WERI-Rb-1 (cell line): ENCODE measurements at places on chromosomes 3 and 15.
A peak's percentile ranks its signal among the peaks of the same experiment; 100 is the strongest.

DNA sequence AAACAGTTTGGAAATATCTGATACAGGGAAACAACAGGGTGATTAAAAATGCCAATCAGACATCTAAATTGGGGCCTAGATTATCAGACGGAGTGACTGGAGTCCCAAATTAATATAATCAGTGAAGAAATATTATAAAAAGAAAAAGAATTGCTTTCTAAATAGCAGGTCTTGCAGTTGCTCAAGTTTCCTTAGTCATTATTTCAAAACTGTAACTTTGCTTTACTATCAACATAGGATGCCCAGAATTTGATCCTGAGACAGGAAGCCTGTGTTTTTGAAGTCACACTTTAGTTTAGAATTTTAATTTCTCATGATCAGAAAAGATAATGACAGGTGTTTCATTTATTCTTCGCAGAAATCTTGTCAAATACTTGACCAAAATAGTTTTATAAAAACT lies 105.9 kb downstream of the IL1RAP start:
- no peak for DNase-seq

DNA sequence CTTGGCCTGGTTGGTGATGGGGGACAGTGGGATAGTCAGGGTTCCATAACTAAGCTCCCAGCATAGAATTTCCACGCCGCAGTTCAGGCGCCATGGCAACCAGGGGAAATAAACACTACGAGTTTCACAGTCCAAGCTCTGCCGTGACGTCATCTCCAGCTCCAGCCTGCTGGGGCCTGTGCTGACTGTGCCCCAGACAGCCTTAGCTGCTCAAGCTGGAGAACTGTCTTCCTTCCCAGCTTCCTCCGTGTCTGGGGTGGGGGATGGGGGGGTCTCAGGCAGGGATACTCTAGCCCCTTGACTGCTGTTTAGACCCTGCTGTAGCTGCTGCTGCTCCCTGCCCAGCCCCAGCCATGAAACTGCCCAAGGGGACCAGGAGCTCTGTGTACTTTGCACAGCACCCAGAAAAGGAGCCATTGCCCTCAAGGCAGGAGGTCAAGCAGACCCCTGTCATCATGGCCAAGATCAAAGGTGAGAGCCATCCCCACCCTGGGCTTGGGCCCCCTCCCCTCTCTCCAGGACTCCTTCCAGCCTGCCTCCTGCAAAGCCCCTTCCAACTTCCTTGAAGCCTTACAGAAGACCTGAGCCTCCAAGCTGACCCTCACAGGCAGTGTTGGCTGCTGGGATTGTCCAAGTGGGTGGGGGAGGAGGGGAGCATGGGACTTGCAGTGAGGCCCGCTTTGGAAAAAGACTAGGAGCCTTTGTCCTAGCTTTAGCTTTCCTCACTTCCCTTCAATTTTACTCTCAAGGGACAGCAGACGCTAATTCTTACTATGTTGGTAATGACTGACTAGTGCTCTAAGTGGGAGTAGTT lies 11.4 kb upstream of the CSPG4 start:
- peak; percentile 43 for DNase-seq

GRCh38 chr3:66934725-66935124 lies 63.4 kb upstream of the KBTBD8 start:
- DNase-seq = no peak

- DNase-seq = no peak
Observed at GRCh38 chr15:44298878-44299277, 10.4 kb downstream of the GOLM2 start.

DNA sequence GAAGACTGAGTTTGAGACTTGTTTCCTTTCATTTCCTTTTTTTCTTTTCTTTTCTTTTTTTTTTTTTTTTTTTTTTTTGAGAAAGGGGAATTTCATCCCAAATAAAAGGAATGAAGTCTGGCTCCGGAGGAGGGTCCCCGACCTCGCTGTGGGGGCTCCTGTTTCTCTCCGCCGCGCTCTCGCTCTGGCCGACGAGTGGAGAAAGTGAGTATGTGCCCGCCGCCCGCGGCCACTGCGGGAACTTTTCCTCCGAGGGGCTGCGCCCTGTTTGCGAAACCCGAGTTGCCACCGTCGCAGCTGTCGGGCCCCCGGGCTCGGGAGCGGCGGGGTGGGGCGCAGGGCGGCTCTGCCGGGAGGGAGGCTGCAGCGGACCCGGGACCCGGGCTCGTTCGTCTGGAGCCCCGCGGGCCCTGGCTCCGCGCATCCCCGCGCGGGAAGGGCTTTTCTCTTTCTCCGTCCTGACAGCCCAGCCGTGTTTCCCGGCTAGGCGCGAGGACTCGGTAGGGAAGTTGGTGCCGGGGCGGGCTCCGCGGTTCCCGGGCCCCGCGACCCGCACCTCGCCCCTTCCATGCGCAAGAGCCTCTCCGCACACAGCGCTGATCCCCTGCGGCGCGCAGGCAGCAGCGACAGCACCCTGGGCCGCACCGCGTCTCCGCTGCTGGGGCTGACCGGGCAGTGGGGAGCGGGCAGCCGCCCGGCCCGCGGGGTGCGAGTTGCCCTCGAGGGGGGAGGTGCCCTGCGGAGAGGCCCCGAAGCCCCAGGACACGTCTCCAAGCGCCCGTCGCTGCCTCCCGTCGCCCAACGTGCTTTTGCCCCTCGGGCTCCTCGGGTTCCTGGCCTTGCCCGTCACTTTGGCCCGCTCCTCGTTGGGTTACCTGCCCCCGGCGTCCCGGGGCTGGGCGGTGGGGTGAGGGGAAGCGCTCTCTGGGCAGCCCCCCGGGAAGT lies 1.4 kb downstream of the IGF1R start:
- DNase-seq = peak; percentile 37

GRCh38 chr3:81249540-81250029 lies 511.9 kb downstream of the GBE1 start:
- DNase-seq = no peak

GRCh38 chr3:30989276-30990030 lies 95.0 kb upstream of the GADL1 start:
- DNase-seq = peak; percentile 62

- DNase-seq = no peak
Observed at GRCh38 chr3:140766465-140766864, 88.6 kb downstream of the TRIM42 start.
